ENCODE measurements at places on chromosomes 1 and 21. TPM values are rescaled to one million over a fixed set of nuclear protein-coding genes. Genes with fewer than 3 reads are reported as not detected.

The PADI3 gene
- 0.43 TPM for total RNA-seq

The OR1C1 gene
- not detected for total RNA-seq

The GRIK3 gene
- total RNA-seq, result under 0.01 TPM

The TEX38 gene
- total RNA-seq, result not detected

The AKR1A1 gene
- total RNA-seq, result 82.3 TPM

The TMEM125 gene
- total RNA-seq, result 9.0 TPM

The TP73 gene
- total RNA-seq, result 0.24 TPM

The FMO5 gene
- 1.2 TPM for total RNA-seq

The PIK3CD gene
- total RNA-seq, result 7.9 TPM

The PLPPR4 gene
- not detected for total RNA-seq

The PI4KB gene
- total RNA-seq, result 28.0 TPM

The KAZN gene
- total RNA-seq, result 4.9 TPM

The HES3 gene
- total RNA-seq, result not detected

The AMY1B gene
- not detected for total RNA-seq

The FAM72C gene
- total RNA-seq, result under 0.01 TPM

The OR2AK2 gene
- total RNA-seq, result not detected

The IL19 gene
- not detected for total RNA-seq

The S1PR1 gene
- total RNA-seq, result 0.21 TPM

The FCGR1A gene
- not detected for total RNA-seq

The CD244 gene
- not detected for total RNA-seq

The STYXL2 gene
- total RNA-seq, result under 0.01 TPM

The TMEM51 gene
- total RNA-seq, result 26.0 TPM

The ADCY10 gene
- total RNA-seq, result not detected

The C4BPA gene
- not detected for total RNA-seq

The TSPAN1 gene
- total RNA-seq, result 29.4 TPM

The PITHD1 gene
- 45.1 TPM for total RNA-seq

The PPIAL4G gene
- not detected for total RNA-seq

The SPATA1 gene
- 0.72 TPM for total RNA-seq

The SAMD11 gene
- total RNA-seq, result 0.48 TPM

The GPN2 gene
- 9.2 TPM for total RNA-seq

The CCNL2 gene
- 75.2 TPM for total RNA-seq

The AZIN2 gene
- 4.3 TPM for total RNA-seq

The DNALI1 gene
- total RNA-seq, result 0.21 TPM

The C1orf94 gene
- total RNA-seq, result not detected

The GJA9 gene
- 0.24 TPM for total RNA-seq

The RGS8 gene
- total RNA-seq, result not detected

The PLA2G2A gene
- total RNA-seq, result not detected

The TCHH gene
- under 0.01 TPM for total RNA-seq

The CHI3L2 gene
- not detected for total RNA-seq

The FRRS1 gene
- 25.8 TPM for total RNA-seq

The AK5 gene
- not detected for total RNA-seq

The CAMTA1 gene
- total RNA-seq, result 68.0 TPM

The CFHR5 gene
- total RNA-seq, result not detected

The MROH9 gene
- total RNA-seq, result not detected

The SARS1 gene
- 439 TPM for total RNA-seq

The COL9A2 gene
- total RNA-seq, result not detected

The FCRLA gene
- total RNA-seq, result not detected

The MSH4 gene
- total RNA-seq, result 0.21 TPM

The KNCN gene
- not detected for total RNA-seq
